ENCODE measurements at places on chromosomes 4 and X.

- no peak for DNase-seq
These were observed 15.5 kb upstream of the ZXDA start for GRCh38 chrX:57925806-57926205.

DNA sequence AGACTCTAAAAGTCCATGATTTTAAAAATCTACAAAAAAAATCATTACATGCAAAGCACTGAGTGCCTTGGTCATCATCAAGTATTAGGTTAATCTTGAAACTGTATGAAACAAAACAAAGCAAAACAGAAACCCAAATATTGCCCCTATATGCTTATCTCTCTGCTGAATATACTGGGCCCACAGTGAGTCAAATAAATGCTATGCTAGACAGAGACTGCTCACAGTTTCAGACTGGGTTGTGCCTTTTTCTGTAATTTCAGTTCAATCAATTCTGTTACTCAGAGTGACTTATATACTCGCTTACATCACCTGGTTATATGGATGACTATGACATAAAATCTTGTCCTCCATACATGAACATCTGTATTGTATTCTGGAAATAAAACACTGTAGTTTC, 257.1 kb upstream of the ACTRT1 start:
- no peak for DNase-seq

DNA sequence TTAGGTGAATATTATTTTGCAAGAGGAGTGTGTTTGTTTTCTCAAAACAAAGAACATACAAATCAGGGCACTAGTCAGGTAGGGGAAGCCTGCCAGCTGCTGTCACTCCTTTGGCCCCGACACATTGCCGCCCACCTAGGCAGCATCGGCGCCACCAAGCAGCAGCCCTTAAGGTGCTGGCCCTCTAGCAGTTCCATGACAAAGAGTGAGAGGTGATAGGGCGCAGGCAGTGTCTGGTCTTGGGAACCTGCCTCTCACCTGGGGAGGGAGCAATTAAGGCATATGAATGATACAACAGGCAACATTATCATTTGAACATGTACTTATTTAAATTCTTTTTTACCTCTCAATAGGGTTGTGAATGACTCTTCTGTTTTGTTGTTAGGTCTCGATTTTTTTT, 135.1 kb downstream of the PLS3 start:
- no peak for DNase-seq

- no peak for DNase-seq
These were observed 30.9 kb downstream of the PDLIM3 start for GRCh38 chr4:185504098-185505047.

DNA sequence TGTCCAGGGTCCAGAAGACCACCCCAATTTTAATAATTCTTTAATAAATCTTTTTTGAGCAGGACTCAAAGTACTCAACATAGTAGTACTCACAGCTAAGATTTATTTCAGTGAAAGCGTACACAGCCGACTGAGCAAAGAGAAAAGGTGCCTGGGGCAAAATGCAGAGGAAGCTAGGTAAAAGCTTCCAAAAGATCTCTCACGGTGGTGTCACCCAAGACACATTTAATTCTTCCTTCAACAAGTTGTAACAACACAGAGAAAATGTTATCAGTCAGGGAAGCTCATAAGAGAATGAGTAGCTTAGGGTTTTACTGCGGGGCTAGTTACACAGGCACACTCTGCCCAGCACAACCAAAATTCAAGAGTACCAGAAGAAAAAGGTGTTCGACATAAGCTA, 201.1 kb downstream of the OPHN1 start:
- DNase-seq, result no peak

- no peak for DNase-seq
These were observed 59.8 kb upstream of the GPM6A start for GRCh38 chr4:175871774-175872405.
